Pancreas (tissue), 10 donors: ENCODE measurements at places on chromosomes 1 and 21. TPM values are rescaled to one million over a fixed set of nuclear protein-coding genes. Genes with fewer than 3 reads are reported as not detected.
A peak's percentile ranks its signal among the peaks of the same experiment; 100 is the strongest.

FLG gene
- total RNA-seq = not detected

GRCh38 chr21:43880111-43880985 lies 15.3 kb downstream of the AGPAT3 start:
- DNase-seq = no peak
- no peaks in the 10 kb centered on the region for H3K27me3 ChIP-seq
- no peak overlapping the region for H3K4me3 ChIP-seq
- no peaks in the 10 kb centered on the region for H3K36me3 ChIP-seq
- no peak overlapping the region for H3K27ac ChIP-seq

LRRC38 gene
- not detected for total RNA-seq

DNA sequence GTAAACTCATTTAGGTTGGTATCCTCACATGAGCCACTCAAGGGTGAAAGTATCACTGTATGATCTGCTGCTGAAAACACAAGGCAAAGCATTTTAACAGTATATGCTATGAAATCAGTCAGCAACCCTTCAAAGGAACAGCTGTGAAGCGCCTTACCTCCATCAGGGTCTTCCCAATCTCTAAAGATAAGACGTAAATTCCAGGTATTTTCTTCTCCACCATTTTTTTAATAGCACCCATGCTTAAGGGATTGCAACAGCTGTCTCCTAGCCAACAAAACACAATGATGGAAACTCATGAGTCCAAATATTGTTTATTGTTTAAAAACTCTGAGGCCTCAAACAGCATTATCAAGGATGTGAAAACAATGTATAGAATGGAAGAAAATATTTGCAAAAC lies 4.8 kb downstream of the PPT1 start:
- peaks cover 5% of the 10 kb centered on the region for H3K36me3 ChIP-seq
- no peak overlapping the region for H3K4me3 ChIP-seq
- no peaks in the 10 kb centered on the region for H3K27me3 ChIP-seq
- no peaks in the 10 kb centered on the region for H3K4me1 ChIP-seq

DNA sequence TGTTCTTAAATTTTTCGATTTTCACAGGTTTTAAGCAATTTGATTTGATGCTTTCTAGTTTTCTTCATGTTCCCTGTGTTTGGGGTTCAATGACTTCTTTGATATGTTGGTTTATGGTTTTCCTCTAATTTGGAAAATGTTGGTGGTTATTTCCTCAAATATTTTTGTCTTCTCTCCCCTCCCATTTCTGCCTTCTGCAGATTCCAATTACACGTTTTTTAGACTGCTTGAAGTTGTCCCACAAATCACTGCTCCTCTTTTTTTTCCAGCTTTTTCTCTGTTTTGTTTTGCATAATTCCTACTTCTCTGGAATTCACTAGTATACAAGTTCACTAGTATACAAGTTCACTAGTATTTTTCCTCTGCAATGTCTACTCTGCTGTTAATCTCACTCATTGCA lies 61.3 kb downstream of the FAF1 start:
- H3K4me1 ChIP-seq = peaks cover 12% of the 10 kb centered on the region
- H3K4me3 ChIP-seq = no peak overlapping the region
- DNase-seq = no peak
- no peaks in the 10 kb centered on the region for H3K36me3 ChIP-seq

NBPF10 gene
- total RNA-seq = 1.4 TPM

DNA sequence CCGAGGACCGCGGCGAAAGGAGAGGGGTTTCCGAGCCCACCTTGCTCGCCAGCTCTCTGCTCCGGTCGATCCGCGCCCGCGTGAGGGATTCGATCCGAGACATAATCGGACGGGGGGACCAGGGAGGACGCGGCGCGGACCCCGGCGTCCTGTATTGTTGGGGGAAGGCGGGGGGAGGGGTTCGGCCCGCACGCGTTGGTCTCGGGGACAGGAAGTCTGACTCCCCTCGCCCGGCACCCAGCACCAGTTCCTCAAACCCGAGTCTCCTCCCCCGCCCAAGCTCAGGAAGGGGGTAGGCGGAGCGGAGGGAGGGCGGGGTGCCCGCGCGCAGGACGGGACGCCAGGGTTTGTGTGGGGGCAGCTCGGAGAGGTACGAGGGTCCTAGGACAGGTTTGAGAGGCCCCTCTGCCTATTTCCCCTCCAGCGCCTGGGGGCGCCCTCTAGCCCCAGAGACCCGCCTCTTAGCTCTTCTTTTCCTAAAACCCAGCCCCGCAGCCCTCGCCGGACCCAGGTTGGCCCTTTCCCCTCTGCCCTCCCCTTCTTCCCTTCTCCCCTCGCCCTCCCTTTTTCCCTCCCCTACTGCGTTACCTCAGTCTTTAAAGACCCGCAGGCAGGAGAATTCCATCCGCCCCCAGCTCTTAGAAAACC lies at the start of gene ARHGEF2:
Gene ARHGEF2 (minus strand): TSS at position 223 of the 648 bp plus-strand sequence. CDS start 120 bp downstream, at position 103.
- H3K4me3 ChIP-seq = peak within 1 kb of the TSS; percentile 57
- DNase-seq = peak; percentile 45
- no peaks in the 10 kb centered on the region for H3K27me3 ChIP-seq

OR6N1 gene
- total RNA-seq = not detected

CYP4A11 gene
- 0.41 TPM for total RNA-seq

DNA sequence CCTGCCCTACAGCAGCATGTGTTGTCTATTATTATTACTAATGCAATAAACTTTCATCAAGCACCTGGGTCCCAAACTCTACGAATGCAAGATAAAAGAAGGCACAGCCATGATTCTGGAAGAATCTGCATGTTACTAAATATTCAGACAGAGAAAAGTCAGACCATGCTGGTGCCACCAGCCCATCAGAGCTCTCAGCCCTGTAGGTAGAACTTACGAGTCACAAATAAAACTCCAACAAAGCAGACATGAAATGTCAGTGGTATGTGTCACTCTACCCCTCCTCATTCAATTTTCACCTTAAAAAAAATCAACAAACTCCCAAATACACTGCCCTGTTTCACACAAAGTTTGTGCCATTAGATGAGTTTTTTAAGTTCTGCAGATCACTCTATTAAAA lies 62.4 kb upstream of the TIAM1 start:
- no peak overlapping the region for H3K27ac ChIP-seq
- no peaks in the 10 kb centered on the region for H3K36me3 ChIP-seq
- no peaks in the 10 kb centered on the region for H3K27me3 ChIP-seq
- H3K4me1 ChIP-seq = no peaks in the 10 kb centered on the region

- H3K27me3 ChIP-seq = no peaks in the 10 kb centered on the region
- no peak for DNase-seq
- no peak overlapping the region for H3K4me3 ChIP-seq
These were observed 16.7 kb downstream of the ITPKB start for GRCh38 chr1:226722240-226722900.

SHISA4 gene
- 4.6 TPM for total RNA-seq

- DNase-seq = no peak
- H3K36me3 ChIP-seq = no peaks in the 10 kb centered on the region
- H3K4me1 ChIP-seq = no peaks in the 10 kb centered on the region
- no peak overlapping the region for H3K27ac ChIP-seq
- no peaks in the 10 kb centered on the region for H3K27me3 ChIP-seq
- H3K4me3 ChIP-seq = no peak overlapping the region
These were observed 43.2 kb upstream of the ZNF281 start for GRCh38 chr1:200452850-200453552.

DNA sequence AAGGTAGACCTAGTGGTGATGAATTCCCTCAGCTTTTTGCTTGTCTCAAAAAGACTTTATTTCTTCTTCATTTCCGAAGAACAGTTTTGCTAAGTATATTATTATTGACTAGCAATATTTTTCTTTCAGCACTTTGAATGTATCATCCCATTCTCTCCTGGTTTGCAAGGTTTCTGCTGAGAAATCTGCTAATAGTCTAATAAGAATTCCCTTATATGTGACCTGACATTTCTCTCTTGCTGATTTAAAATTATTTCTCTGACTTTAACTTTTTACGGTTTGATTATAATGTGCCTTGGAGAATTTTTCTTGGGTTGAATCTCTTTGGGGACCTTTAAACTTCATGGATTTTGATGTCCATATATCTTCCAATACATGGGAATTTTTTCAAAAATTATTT lies 628.3 kb upstream of the ADGRL2 start:
- no peak overlapping the region for H3K4me3 ChIP-seq
- no peaks in the 10 kb centered on the region for H3K27me3 ChIP-seq
- H3K27ac ChIP-seq = no peak overlapping the region
- no peaks in the 10 kb centered on the region for H3K4me1 ChIP-seq
- H3K36me3 ChIP-seq = no peaks in the 10 kb centered on the region
- DNase-seq = no peak

GRCh38 chr1:64469116-64469976 lies 583 bp upstream of the CACHD1 start:
- no peaks in the 10 kb centered on the region for H3K4me1 ChIP-seq
- H3K36me3 ChIP-seq = no peaks in the 10 kb centered on the region
- H3K27me3 ChIP-seq = no peaks in the 10 kb centered on the region
- H3K4me3 ChIP-seq = peak overlapping the region; percentile 79

TEDDM1 gene
- not detected for total RNA-seq

GPR25 gene
- total RNA-seq = 0.31 TPM

- H3K36me3 ChIP-seq = no peaks in the 10 kb centered on the region
- peak; percentile 75 for DNase-seq
- H3K27ac ChIP-seq = peak overlapping the region; percentile 97
- no peaks in the 10 kb centered on the region for H3K27me3 ChIP-seq
These were observed 1.3 kb downstream of the ZBTB7B start for GRCh38 chr1:155003766-155004351.
